RWPE1 (cell line): ENCODE measurements at places on chromosomes 3 and 15.
A peak's percentile ranks its signal among the peaks of the same experiment; 100 is the strongest.

- no peak for DNase-seq
Observed at GRCh38 chr3:149453140-149453805, 21.2 kb upstream of the TM4SF4 start.

DNA sequence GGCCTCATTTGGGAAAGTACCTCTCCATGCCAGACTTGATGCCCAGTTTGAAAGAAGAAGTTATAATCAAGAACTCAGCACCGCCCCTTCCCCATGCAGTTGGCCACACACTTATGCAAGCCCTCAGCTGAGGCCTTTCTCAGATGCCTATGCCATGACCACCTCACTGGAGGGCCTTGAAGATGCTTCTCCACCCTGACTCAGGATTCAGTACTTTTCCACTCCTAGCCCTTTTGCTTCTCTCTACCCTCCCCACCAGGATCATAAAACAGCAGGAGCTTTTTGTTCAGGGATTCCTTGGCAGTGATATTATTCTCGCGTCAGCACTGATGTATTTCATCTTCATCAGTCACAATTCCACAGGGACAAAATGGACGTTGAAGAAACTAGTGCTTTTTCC lies 313.5 kb downstream of the PYDC2 start:
- peak; percentile 13 for DNase-seq

GRCh38 chr3:55075846-55076245 lies 148.0 kb upstream of the LRTM1 start:
- DNase-seq = no peak

DNA sequence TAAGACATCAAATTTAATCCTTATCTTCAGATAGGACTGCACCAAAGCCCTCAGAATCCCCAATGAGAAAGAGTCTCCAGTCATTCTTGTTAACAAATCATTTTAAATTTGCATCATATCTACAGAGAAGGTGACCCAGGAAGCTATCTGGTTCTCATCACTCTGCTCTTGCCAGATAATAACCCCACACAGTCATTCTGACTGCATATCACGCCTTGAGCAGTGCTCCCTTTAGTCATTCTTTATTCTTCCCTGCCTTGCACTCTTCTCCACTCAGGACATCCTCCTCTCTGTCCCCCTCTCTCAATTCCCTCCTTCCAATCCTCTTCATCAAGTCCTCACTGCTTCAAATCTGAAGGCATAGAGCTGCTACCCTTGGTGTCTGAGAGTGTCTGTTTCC lies 83.7 kb upstream of the COL6A6 start:
- DNase-seq = no peak

GRCh38 chr15:78977591-78978347 lies 32.9 kb upstream of the CTSH start:
- no peak for DNase-seq

- no peak for DNase-seq
Observed at GRCh38 chr3:46668591-46668990, 24.9 kb downstream of the ALS2CL start.

DNA sequence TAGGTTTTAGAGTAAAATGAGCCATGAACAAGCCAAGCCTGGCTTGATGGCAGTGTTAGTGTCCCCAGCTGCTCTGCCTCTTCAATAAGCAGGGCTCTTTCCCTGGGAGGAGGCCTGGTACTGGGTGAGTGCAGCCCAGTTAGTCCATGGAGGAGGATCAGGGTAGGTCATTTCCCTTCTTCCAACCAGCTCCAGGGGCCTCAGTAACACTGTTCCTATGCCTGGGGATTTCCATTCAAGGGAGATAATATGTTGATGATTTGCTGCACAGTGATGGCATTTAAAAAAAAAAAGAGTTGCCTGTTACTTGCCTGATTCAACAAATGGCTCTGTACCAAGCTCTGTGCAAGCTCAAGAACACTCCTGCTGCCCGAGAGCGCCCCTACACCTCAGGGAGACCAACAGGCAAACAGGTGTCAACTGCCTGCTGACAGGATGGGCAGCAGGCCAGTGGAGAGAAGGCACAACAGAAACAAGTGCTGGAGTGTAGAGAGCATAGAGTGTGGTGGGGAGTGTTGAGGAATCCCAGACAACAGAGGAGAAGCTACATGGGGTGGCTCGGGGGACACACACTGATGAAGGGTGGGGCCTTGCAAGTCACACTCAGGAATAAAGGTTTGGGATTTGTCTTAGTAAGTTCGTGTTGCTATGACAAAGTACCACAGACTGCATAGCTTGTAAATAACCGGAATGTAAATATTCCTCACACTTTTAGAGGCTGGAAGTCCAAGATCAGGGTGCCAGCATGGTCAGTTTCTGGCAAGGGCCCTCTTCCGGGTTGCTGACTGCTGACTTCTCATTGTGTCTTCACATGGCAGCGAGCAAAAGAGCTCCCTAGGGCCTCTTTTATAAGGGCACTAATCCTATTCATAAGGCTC lies 78.6 kb upstream of the PXYLP1 start:
- DNase-seq = no peak

DNA sequence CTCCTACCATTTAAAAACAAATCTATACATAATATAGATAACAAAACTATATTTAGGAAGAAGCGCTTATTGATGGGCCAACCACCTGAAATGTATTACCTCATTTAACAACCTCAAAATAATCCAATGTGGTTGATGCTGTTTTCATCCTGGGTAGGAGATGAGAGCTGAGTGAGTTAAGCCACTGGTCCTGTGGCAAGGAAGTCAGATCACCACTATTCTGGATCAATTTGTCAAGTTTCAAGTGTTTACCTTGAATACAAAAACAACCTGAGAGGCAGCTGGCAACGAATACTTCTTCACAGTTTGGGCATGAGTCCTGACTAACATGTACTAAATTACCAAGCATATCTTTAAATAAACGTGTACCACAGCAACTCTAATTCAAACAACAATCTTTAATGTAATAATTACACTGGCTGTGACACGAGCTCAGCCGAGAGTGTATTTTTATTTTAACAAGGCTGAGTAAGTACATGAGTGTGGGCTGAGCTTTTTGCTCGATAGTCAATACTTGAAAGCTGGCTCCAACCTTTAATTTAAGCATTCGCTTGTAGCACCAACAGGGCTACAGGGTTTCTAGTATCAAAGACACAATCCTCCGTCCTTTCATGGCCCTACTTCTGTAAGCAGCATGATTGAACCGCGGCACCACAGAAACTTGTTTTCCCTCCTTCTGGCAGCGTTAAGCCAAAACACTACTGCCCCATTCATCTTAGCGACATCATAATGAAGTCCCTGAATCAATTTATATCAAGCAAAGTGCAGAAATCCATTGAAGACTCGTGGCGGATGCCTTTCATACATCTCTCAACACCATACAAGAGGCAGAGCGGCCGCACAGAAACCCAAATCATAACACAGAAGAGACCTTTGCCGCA lies 93.8 kb upstream of the ICE2 start:
- no peak for DNase-seq

- DNase-seq = no peak
Observed at GRCh38 chr15:42365921-42366550, 6.7 kb downstream of the CAPN3 start.

DNA sequence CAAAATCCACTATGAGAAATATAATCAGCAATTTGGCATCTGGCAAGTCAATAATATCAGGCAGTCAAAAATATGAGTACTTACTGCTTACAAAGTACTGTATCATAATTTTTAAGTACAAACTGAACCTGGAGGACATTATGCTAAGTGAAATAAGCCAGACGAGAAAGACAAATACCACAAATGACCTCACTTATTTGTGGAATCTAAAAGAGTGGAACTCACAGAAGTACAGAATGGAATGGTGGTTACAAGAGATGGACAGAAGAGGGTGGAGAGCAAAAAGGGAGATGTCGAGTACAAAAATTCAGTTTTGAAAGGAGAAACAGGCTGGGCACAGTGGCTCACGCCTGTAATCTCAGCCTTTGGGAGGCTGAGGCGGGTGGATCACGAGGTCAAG lies 12.4 kb downstream of the PCYT1A start:
- no peak for DNase-seq

GRCh38 chr15:81296186-81296585 lies 27.8 kb downstream of the STARD5 start:
- DNase-seq = no peak

- no peak for DNase-seq
Observed at GRCh38 chr3:25863011-25863415, 73.1 kb downstream of the OXSM start.
